Activated CD8-positive, alpha-beta memory T cell treated with anti-CD3 and anti-CD28 coated beads for 1 hour (primary cell): ENCODE measurements at places on chromosomes 11 and 22.

GRCh38 chr11:114033066-114033465, 26.4 kb upstream of the ZBTB16 start:
- no peak for DNase-seq

GRCh38 chr22:35033635-35034296, 32.2 kb upstream of the ISX start:
- DNase-seq, result no peak

- DNase-seq, result no peak
Observed at GRCh38 chr11:123406441-123407129, 23.5 kb upstream of the GRAMD1B start.

DNA sequence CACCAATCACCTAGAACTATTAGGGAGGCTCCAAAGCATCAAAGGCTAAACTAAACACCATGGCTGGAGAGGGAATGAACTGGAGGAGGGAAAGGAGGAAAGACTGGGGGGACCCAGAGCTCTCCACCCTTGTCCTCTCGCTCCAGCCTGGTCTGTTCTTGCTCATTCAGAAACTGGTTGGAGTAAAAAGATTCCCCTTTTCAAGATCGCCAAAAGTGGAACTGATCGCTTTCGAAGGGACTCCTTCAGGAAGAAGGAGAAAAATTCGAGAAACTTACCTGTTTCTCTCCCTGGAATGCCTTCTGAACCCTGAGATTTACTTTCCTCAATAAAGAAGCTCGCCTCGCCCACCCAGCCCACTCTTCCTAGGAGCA, 46.9 kb downstream of the OR4D9 start:
- DNase-seq, result no peak

- no peak for DNase-seq
Observed at GRCh38 chr11:74847395-74847794, 98.7 kb downstream of the RNF169 start.

DNA sequence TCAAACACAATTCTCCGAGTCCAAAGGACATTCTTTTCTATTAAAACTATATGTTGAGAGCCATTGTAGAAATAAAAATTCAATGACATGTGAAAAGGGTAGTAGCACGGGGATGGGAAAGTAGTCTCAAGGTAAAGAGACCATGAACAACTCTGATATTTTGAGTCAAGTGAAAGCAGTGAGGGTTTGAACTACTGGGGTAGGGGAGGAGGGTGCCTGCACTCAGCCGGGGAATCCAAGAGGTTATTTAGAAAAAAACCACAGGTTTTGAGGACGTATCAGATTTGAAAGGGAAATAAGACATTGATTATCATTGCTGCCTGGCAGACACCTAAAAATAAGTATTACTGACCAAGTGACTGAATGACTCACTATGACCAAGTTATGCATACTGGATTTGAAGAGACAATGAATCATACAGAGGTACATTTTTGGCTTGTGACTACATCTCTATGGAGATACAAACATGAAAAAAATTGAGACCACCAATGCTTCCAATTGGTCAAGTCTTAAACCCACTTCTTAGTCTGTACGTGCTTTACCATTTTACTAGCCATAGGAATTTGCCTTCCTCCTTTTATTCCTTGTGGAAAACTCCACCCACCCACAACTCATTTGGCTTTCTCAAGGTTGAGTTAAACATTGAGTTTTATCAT, 2.2 kb upstream of the OR52H1 start:
- no peak for DNase-seq

GRCh38 chr11:117127171-117127901, 16.8 kb upstream of the PAFAH1B2 start:
- DNase-seq, result no peak

DNA sequence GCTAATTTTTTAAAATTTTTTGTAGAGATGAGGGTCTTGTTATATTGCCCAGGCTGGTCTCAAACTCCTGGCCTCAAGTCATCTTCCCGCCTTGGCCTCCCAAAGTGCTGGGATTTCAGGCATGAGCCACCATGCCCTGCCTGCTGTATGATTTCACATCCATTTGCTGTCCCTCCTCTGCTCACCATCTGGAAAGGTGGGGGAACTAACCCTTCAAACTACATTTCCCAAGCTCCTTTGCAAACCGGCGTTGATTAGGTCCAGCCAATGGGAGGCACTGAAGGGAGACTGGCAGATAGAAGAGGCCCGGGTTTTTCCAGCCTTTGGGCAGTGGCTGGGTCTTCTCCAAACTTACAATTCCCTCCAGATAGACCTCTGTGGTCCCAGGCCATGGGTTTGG, 19.3 kb downstream of the RFPL1 start:
- no peak for DNase-seq

DNA sequence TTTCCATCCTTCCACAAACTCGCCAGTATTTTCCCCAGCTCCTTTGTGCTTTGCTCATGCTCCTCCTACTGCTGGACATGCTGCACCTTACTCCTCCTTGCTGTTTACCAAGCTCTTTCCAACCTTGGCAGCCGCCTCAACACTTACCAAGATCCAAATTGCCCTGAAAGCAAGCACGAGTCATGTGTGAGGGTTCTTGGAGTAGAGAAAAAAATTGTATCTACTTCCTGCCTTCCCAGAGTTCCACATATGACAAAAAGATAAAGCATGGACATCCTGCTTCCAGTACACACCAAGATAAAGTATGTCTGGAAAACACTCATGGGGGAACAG, 767.5 kb downstream of the NTM start:
- no peak for DNase-seq

DNA sequence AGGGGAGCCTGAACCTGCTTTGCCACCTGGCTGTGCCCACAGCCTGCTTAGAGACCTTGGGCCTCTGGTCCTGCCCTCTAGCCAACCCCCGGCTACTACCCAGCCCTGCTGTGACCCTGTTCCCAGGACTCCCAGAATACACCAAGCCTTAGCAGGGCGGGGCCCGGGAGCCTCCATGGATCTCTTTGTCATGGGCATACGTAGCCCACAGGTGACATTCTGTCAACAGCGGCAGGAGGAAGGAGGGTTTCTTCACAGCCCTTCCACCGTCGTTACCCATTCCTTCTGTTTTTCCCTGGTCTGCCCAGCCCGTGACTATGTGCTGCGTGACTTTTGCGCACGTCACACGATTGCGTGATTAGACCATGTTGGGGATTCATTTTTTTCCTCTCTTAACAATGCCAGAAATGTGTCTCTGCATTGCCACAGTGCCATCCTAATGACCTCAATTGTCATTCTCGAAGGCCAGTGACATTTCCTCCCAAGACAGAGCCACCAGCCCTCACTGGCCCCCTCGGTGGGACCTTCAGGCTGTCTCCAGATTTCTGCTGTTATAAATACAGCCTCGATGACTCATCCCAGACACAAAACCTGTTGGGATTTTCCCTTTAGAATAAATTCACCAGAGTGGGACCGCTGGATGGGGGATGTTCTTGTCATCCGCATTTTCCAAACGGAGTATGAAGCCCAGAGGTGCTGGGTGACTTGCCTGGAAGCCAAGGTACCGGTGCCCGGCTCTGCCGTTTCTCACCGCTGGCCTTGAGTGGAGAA, 9.0 kb downstream of the SYT12 start:
- DNase-seq, result no peak

DNA sequence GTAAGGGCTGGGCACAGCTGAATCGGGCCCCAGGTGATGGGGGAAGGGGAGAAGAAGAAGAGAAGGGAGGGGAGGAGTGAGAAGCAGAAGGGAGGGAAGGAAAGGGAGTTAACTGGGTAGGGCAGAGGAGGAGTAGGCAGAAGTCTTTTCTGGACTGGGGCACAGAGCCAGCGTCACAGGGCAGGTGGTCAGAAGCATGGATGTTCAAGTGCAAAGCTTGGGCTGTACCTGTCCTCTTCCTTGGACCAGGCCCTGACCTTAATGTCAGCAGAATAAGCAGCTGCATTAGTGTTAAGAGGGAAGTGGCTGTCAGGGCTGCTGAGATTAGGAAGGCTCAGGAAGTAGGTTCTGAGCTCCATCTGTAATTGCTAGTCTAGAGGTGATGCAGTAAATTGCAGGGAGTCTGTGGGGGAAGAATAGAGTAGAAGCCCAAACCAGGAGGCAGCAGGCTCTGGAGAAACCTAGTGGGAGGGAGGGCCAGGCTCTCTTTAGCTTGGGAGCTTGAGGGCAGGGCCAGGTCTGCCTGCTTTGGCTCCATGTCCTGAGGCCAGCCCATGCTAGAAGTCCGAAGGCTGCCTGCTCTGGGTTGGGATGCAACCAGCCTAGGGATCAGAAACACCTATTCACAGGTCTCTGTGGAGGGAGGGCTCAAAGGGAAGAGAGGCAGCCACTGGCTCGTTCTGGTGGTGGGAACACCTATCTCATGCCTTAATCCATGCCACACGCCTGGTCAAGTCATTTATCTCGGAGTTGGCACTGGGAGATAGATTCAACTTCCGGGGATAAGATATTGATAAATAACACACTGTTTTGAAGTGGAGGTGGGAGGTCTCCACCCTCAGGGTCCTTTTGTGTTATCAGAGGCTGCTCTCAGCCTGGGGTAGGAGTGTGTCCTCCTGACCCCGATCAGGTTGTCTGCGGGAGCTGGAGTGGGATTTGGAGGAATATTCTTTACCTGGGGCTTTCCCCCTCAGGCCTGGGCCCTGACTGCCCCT, 1.7 kb upstream of the UCP3 start:
- no peak for DNase-seq

GRCh38 chr11:12754582-12755234, 80.5 kb downstream of the TEAD1 start:
- DNase-seq, result no peak

GRCh38 chr11:67178421-67178820, 59.4 kb downstream of the KDM2A start:
- no peak for DNase-seq

DNA sequence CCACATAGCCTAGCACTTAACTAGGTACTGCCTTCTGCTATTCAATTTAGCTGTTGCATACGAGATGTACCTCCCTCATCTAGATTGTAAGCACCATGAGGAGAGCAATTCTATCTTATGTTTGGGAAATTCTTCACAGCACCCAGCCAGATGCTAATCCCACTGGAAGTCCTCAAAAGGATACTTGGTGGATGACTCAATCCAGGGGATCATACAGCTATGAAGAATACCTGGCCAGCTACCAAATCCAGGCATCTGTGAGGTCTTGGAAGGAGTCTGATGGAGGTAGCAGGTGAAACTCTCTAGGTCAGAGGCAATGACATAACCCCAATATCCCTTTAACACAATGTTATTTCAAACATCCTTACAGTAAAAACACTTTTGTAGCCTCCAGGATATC, 167.8 kb upstream of the NCAM1 start:
- no peak for DNase-seq

DNA sequence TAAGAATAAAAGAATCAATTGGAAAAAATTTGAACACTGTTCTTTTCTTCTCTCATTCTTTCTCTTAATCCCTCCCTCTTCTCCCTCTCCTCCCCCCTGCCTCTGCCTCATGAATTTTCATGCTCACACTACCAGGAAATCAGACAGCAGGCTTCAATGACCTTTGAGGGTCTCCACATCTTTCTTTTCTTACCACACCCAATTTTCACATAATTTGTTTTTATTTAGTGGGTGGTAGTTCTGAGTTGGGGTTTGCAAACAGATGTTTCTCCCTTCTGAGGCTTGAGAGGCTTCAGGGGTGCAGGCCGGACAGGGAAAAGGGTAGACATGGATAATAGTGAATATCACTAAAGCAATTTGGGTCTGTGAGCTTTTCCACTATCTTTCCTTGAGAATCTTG, 95.5 kb downstream of the SPATA19 start:
- DNase-seq, result no peak

GRCh38 chr11:67119585-67120391, 725 bp downstream of the KDM2A start:
- DNase-seq, result no peak

DNA sequence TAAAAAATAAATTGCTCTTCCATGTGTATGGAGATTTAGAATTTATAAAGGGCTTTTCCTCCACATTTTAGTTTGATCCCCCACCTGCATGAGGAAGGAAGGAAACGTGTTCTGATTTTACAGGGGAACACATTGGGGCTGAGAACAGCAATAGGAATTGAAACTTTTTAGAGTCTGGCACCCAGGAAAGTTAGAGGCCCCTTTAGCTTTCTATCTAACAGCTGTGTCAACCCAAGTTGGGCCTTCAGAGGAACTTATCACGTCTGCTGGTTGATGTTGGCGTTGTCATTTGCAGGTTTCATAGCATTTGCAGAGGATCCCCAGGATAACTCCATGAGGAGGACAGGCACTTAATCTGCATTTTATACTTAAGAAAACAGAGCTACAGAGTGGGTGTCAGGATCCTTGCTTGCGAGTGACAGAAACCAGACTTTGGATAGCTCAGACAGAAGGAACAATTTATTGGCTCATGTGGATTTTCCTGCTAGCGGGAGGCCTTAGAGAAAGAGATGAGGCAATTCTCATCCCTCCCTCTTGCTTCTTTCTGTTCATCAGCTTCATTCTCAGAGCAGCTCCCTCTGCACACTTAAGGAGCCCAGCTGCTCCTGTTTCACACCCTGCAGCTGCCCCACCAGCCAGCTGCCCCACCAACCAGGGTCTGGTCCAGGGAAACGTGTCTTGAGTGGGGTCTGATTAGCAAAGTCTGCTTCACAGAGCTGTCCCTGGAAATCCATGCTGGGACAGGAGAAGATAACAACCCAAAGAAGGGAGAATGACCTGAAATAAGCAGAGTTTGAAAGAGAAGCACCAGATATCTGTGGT, 92.5 kb upstream of the OR4B1 start:
- DNase-seq, result no peak

DNA sequence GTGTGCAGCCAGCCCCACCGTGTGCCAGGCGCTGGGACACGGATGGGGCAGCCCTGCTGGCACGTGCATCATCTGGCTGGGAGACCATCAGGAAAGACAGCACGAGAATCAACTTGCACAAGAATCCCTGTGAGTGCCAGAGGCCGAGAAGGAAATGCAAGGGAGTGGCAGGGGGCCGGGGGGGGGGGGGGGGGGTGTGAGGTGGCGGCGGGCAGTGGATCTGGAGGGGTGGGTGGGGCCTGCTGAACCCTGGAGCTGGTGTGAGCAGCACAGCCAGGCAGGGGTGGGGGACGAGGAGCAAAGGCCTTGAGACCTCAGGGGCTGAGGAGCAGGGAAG, 14.0 kb upstream of the FLRT1 start:
- DNase-seq, result no peak

- DNase-seq, result no peak
Observed at GRCh38 chr11:18230859-18231258, 5.7 kb downstream of the SAA4 start.

DNA sequence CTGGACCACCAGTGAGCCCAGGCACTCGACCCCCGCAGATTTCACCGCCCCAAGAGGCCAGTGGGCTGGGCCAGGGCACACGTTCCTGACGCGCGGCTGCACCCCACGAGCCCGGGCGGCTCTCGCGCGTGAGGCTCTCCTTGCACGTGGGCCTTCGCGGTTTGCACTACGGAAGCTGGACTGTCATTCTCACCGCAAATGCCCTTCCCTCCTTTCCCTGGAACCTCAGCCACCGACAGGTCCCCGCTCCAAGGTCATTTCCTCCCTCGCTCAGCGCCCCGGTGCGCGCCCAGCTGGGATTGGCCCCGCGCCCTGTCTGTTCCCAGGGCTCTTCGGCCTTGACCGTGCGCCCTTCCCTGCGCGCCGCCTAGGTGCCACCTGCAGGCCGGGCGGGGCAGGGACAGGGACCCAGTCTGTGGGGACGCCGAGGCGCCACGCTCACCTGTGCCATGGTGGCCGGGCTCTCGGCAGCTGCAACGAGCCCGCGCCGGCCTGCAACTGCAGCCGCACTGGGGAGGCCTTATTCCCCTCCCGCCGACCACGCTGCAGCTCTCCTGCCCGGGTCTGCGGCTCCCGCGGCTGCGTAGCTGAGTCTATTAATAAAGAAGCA, 2.1 kb upstream of the CPT1A start:
- peak; percentile 68 for DNase-seq
